ENCODE measurements at places on chromosomes 1 and 21. TPM values are rescaled to one million over a fixed set of nuclear protein-coding genes. Genes with fewer than 3 reads are reported as not detected.

- ATAC-seq: no peak
Observed at GRCh38 chr1:9434247-9435152, 104.8 kb upstream of the SLC25A33 start.

DNA sequence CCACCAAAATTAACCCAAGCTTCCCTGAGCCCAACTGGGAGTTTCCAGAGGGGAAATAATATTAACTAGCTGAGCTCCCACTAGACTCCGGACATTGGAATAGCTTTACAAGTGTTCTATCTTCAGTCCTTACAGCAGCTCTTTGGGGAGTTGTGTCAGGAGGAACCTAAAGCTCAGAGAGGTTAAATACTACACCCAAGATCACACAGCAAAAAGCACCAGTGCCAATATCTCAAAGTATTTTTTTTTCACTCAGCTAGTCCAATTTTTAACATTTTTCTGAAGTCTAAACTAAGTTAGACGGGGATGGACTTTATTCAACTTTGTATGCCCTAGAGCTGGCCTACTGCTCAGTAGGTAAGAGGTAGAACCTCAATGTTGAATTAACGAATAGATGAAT, 82.5 kb downstream of the ATP1A1 start:
- ATAC-seq: no peak

- ATAC-seq: no peak
Observed at GRCh38 chr1:177439301-177439700, 268.5 kb downstream of the BRINP2 start.

DNA sequence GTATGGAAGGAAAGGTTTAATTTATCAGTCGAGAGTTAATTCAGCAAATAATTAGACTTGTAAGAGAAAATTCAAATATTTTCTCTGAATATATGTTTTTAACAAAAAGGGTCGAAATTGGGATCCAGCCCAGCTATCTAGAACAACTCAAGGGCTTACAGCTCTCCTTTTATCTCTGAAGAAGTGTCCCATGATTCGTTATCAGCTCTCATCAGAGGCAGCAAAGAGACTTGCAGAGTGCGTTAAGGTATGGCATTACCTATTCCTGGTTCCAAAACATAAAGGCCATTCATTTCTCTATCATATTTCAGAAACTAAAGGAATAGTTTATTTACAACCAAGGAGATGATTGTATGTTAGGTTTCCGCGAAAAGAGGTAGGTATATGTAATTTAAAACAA, 9.4 kb downstream of the VPS45 start:
- no peak for ATAC-seq

Gene SPATA6
- total RNA-seq: 1.1 TPM

Gene NIPAL3
- total RNA-seq: 38.5 TPM

Gene LDLRAD1
- not detected for total RNA-seq

Gene GRIK3
- total RNA-seq: not detected

- no peak for ATAC-seq
Observed at GRCh38 chr1:218538341-218538740, 193.2 kb downstream of the TGFB2 start.

- ATAC-seq: no peak
Observed at GRCh38 chr1:170284016-170284415, 138.3 kb downstream of the NTMT2 start.

- peak; percentile 85 for ATAC-seq
Observed at GRCh38 chr1:9315411-9316079, 22.9 kb downstream of the SPSB1 start.

GRCh38 chr21:38944402-38944801, 138.7 kb downstream of the ETS2 start:
- ATAC-seq: no peak

Gene C1orf226
- not detected for total RNA-seq

GRCh38 chr1:63173161-63173560, 149.2 kb upstream of the FOXD3 start:
- no peak for ATAC-seq

GRCh38 chr1:24856787-24857506, 73.1 kb downstream of the RUNX3 start:
- ATAC-seq: no peak

GRCh38 chr21:38531591-38531990, 33.3 kb upstream of the ERG start:
- no peak for ATAC-seq

DNA sequence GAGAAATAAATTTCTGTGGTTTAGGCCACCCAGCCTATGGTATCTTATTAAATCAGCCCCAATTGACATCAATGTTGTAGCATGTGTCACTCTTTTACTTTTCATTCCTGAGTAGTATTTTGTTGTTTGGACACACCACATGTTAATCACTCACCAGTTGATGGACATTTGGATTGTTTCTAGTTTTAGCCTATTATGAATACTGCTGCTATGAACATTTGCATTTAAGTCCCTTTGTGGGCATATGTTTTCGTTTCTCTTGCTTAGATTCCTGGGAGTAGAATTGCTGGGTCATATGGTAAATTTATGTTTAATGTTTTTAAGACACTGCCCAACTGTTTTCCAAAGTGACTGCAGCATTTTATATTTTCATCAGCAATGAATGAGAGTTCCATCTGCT, 50.2 kb upstream of the NUF2 start:
- no peak for ATAC-seq

DNA sequence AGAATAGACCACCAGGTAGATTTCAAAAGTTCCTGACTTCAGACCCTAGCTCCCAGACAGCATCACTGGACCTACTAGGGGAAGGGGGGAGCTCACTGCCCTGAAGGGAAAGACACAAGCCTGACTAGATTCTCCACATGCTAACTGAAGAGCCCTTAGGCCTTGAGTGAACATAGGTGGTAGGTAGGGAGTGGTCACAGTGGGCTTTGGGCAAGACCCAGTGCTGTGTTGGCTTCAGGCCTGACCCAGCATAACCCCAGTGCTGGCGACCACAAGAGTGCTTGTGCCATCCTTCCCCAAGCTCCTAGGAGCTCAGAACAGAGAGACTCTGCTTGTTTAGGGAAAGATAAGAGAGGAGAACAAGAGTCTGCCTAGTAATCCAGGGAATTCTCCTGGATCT, 51.1 kb upstream of the ACADM start:
- ATAC-seq: no peak

DNA sequence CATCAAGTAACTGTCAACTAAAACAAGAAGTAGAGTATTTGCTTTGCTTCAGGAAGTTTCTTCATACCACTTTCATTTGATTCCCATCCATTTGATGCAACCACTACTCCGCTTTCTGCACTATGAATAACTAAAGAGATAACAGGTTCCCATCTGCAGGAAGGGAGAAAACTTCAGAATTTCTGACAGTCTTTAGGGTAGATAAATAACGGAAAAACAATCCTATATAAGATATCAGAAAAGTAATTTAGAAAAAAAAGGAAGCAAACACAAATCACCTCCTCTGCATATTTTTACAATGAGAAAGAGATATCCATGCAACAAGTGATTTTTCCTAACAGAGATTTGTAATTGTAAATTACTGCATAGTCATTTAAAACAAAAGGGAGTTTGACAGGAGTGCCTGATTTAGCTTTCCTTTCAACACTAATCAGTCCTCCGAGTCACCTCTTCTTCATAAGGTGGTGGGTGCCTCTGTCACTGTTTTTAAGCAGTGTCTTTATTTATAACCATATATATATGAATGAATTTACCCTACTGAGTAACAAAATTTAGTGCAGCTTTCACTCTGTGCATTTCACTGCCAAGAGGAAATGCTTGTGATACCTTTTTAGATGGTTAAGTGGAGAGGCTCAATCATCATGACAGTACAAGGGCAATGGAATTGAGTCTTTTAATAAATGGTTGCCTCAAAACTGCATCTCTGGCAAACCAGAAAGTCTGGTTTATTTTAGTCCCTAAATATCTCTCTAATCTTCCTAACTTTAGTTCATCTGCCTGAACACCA, 1920.4 kb downstream of the MRPL39 start:
- no peak for ATAC-seq

DNA sequence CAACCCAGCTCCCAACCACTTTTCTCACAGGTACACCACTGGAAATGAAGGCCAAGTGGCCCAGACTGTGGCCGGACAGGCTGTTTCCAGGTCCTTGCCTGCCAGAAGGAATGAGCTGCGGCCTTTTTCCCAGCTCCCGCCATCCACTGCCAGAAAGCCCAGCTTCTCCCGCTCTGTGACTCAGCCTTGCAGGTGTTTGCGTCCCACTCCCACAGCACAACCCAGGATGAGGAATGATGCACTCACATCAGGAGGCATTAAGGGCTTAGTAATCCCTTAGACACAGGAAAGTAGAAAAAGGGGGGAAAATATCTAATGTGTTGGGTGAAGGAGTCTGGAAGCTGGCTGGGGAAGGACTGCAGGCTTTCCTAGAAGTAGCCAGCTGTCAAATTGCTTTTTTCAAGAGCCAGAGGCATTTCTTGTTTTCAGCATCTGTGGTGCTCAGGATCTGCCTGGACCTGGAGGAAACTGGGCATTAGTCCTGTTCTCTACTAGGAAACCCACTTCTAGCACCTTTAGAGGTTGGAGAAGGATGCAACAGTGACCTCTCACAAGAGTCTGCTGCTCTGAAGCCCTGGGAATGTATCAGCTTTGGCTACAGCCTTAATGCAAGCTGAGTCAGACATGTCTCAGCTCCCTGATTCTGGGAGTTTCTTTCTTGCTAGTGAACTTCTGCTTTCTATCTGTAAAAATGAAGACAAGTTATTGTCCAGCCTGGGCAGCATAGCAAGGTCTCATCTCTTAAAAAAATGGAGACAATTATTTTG, 13.2 kb upstream of the MAP1LC3C start:
- no peak for ATAC-seq

- ATAC-seq: no peak
Observed at GRCh38 chr1:114196992-114197907, 43.6 kb upstream of the SYT6 start.

DNA sequence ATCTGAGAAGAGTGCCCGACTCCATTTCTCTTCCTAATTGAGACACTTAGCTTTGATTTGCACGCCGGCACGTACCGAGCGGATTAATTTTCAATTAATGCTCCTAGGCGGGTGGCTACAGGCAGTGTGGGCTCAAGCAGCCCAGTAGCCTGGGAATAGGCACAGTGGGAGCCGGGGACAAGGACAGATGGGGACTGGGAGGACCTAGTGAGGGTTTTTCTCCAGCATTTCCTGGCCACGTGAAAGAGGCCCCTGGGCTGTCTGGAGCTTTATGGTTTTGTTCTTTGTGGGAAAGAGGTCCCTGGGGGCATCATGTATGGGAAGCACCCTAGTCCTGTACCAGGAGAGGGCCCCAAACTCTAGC, 78.6 kb upstream of the CSF3R start:
- ATAC-seq: no peak

DNA sequence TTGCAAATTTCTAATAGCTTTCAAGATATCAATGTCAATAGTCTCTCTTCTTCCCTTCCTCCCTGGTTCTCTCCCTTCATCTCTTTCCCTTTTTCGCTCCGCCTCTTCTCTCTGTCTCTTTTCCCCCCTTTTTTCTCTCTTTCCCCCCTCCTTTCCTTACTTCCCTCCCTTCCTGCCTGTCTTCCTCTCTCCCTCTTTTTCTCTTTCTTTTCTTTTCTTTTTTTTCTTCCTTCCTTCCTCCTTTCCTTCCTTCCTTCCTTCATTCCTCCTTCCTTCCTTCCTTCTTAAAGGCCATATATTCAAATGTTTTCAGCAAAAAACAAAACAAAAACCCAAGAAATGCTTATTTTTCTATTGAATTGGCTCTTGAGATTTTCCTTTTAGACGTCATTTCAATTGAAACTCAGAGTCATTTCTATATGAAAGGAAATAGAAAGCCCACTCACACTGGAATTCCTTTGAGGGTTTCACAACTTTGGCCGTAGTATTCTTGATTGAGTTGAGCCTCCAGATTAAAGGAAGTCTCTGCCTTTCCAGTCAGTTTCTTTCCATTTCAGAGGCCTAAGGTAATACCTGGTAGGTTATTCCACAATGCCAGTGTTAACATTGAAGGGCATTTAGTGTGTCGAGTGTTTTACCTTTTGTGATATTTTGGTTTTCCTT, 551.5 kb downstream of the LMO4 start:
- ATAC-seq: no peak

DNA sequence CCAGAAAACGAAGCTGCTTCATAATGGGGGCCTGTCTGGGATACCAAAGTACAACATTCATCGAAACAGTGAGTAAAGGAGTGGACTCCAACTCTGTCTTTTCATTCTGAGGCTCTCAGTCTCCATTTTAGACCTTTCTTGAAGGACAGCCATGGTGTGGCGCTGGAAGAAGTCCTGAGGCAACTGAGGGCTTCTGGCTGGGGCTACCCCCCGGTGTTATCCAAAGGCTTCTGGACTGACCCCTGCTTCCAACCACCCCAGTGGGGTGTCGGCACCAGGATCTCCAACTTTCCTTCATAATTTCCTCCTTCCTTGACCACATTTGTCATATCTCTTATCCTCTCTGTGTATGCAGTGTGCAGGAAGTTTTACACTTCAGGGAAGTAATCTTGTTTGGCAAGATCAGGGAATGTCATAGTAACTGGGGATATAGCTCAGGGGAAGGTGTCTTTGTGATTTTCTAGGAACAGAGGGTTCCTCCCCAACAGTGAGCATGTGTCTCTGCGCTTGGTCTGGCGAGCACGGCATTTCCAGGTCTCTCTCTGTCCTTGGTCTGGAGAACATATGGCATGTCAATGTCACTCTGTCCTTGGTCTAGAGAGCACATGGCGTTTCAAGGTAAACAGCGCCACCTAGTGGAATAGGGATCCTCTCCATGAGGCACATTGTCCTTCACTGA, 19.4 kb upstream of the BSDC1 start:
- ATAC-seq: peak; percentile 89

GRCh38 chr1:37128091-37128490, 93.8 kb upstream of the GRIK3 start:
- ATAC-seq: no peak

DNA sequence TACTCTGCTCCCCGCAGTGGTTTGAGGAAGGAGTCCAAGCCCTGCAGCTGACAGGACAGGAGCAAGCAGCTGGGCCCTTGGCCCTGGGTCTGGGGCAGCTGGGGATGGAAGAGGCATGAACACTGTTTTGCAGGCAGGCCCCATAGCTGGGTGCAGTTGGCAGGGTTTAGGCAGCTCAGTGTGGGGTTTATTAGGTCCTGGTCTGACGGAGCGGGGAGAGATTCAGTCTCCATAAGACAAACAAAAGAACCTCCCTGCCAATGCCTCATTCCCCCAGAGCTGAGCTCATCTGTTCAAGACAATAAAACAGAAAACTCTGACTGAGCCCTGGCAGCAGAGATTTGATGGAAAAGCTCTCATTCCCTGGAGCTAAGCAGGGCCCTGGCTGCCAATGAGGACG, 37.3 kb downstream of the OLFML2B start:
- no peak for ATAC-seq
